ENCODE measurements at places on chromosomes 1 and 21.
A peak's percentile ranks its signal among the peaks of the same experiment; 100 is the strongest.

DNA sequence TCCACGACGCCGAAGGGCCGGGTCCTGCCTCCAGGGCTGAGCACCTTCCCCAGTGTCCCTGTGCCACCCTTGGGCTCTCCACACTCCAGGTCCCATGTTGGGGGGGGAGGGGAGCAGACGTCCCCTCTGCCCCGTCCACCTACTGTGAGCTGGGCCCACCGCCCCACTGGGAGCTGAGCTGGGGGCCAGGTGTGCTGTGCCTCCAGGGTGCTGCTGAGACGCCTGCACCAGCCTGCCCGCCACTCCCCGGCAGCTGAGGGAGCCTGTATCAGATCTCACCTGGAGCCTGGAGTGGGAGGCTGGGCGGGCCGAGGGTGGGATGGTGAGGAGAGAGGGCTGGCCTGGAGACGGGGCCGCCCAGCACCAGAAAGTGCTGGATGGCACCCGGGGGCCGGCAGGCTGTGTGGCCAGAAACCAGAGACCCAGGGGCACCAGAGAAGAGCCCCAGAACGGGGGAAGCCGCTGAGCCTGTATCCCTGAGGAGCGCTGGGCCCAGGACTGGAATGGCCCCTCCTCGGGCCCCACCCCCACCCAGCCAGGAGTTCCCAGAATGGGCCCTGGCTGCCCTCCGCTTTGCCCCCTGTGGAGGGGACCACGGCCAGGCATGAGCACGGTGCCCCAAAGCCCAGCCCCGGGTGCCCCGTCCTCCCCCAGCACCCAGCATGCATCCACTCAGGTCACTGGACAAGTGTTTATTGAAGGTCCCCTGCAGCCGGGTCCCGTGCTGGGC lies 3.4 kb downstream of the TNFRSF18 start:
- DNase-seq = no peak

GRCh38 chr1:15171271-15171908 lies 17.8 kb downstream of the TMEM51 start:
- no peak for DNase-seq

DNA sequence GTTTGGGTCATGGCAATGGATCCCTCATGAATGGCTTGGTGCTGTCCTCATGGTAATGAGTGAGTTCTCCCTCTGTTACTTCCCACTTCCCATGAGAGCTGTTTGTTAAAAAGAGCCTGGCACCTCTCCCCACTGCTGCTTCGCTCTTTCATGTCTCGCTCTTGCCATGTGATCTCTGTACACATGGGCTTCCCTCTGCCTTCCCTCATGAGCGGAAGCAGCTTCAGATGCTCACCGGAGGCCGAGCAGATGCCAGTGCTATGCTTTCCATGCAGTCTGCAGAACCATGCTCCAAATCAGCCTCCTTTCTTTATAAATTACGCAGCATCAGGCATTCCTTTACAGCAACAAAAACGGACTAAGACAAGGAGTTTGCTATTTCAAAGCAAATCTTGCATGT lies 14.9 kb upstream of the GNPAT start:
- DNase-seq = no peak

- no peak for DNase-seq
Measured at GRCh38 chr1:194940336-194941030, 1667.8 kb downstream of the KCNT2 start.

DNA sequence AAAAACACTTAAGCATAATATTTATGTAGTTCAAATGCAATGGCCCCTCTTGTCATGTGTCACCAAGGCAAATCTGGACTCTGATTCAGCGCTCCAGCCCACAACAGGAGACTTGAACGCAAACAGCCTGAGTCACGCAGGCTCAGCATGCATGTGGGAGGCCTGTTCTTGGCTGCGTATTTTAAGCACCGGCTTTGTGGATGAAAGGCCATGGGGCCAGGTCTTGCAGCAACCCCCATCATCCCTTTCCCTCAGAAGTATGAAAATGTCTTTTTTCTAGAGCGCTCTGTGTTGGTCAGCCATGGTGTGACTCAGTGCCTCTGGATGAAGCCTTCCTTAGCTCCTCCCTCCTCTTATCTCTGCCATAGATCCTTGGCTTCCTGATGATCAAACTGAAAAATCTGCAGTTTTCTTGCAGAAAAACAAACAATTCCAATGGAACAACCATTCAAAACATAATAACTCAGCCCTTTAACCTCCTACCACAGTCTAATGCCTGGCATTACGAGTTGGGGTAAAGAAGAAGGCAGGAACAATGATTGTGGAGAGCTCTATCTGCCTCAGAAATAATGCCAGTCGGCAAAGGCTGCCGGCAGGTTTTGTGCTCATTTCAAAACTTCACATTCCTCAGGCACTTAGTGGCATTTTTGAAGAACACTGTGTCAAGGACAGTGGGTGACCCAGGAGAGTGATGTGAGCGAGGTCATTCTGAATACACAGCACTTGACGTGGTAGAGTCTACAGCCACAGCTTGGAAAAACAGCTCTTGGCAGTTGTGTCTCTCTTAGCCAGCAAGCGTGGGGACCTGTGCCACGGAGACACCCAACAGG lies 167.5 kb downstream of the CLIC6 start:
- DNase-seq = no peak

DNA sequence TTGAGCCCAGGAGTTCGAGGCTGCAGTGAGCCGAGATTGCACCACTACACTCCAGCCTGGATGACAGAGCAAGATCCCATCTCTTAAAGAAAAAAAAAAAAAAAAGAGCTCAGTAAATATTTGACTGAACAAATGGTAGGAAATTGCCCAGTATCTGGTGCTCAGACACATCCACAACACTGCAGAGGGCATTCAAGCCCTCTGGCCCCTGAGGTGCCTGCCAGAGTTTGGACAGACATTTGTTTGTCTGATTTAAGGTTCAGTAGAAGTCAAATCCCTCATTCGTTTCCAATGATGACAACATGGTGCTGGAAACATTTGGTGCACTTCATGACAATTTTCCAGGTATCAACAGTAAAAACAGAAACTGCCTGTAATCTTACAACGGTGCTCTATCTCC lies 86.6 kb downstream of the HLCS start:
- DNase-seq = no peak

- DNase-seq = peak; percentile 85
Measured at GRCh38 chr1:150562446-150563339, 13.5 kb downstream of the ADAMTSL4 start.

GRCh38 chr1:20830378-20830777 lies 43.3 kb upstream of the HP1BP3 start:
- DNase-seq = no peak

- DNase-seq = no peak
Measured at GRCh38 chr1:55700359-55701130, 485.4 kb upstream of the USP24 start.

DNA sequence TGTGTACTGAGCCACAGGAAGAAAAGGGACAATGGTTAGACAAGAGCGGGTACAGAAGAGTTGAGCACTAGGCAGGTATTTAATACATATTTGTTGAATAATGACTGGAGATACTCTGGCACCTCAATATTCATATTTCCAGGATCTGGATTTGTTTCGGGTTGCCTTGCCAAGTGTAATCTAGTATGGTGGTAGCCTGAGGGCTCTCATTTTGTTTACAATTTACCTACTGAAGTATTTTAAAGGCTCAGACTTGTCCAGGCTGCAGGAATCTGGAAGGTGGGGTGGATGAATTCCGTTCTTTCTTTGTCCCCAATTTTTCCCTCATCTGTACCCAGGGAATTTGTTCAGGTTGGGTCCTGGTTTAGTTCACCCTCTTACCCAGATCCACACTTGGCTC lies 95.0 kb downstream of the CACHD1 start:
- DNase-seq = no peak

DNA sequence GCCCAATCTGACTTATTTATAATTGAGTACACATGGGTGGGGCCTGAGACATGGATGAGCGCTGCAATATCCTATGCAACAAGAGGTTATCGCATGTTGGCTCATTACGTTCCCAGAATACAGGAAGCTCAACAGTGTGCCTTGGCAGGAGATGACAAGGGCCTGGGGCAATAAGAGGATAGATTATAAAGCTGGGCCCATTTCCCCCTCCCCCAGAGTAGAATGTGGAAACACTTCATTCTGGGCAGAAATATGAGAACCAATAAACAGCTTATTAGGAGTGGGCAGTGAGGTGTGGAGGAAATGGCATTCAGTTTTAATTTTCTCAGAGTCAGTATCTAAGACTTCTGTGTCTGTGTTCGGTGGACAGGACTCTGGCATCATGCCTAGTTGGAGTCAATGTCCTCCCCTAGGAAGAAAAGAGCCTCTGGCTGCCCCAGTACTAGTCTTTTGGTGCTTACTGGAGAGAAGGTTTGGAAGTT lies 92.8 kb downstream of the PIK3R3 start:
- no peak for DNase-seq

- DNase-seq = no peak
Measured at GRCh38 chr1:204663644-204664383, 21.7 kb downstream of the LRRN2 start.

DNA sequence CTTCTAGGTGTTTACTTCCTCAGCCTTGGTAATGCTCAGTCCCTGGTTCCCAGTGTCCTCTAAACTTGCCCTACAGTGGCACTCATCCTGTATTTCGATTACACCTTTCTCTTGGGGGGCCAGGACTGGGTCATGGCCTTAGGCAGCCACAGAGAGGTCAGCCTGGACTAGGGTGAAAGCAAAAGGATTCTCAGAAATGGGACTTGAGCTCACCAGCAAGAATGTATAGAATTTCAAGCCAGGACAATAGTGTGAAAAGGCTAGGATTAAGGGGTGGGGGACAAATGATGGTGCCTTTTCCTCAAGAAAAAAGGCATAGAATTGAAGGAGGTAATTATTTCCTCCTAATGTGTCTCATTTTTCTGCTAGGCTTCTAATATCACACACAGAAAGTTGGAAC lies 166.8 kb upstream of the RUNX1 start:
- DNase-seq = no peak

- no peak for DNase-seq
Measured at GRCh38 chr1:196366817-196367495, 241.3 kb downstream of the KCNT2 start.

DNA sequence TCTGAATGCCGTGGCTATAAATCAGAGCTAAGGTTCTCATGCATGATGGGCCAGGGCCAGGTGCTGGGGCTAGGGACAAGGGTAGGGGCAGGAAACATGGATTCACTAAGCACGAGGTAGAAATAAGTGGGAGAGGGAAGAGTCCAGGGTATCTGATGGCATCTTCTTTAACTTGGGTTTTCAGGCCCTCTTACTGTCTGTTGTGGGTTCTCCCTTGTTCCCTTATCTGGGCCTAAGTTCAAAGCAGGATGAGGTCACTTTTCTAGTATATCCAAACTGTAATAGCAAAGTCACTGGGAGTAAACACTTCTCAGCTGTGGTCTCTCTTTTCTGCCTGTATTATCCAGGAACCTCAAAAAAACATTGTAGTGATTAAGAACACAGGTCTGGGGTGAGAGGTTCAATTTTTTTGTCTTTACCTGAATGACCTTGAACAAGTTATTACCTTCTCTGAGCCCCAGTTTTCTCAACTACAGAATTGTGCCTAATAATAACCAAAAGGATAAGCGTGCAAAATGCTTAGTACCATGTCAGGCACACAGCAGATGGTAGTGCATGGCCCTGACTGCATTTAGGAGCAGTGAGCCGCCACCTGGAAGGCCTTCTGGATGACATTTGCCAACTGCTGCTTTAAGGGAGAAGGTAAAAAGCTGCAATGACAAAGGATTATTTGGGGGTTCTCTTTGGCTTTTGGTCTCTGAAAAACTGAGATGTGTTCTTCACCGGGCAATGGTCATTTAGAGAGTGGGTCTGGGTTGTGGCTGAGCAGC lies 53.6 kb upstream of the A3GALT2 start:
- no peak for DNase-seq

GRCh38 chr1:56457756-56458375 lies 121.5 kb downstream of the PLPP3 start:
- no peak for DNase-seq

DNA sequence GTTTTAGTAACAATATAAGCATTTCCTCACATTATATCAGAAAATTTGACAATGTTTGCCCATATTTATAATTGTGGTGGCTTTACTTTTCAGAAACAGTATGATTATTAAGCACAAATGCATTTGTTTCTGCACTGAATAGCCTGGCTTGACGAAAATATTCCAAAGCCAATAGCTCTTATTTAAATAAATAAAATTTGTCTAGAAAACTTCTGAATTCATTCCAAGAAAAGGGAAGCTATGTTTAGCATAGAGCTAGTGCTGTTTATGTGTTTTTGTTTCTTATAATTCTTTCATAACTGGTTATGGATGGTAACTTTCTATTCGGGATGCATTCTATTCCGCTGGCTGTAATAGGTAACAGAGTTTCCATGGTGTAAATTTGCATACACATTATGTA lies 268.6 kb downstream of the PTBP2 start:
- no peak for DNase-seq

Data from GM10248 (cell line).